ENCODE measurements at places on chromosomes 12 and 14.

GRCh38 chr12:6784296-6784695 lies 5.0 kb upstream of the CD4 start:
- DNase-seq, result no peak

GRCh38 chr12:121087467-121088194 lies 45.0 kb upstream of the P2RX7 start:
- DNase-seq, result no peak

- no peak for DNase-seq
These were observed 25.6 kb upstream of the MED13L start for GRCh38 chr12:116303066-116303465.

GRCh38 chr14:106318700-106319099 lies 792.3 kb downstream of the TMEM121 start:
- DNase-seq, result no peak

- no peak for DNase-seq
These were observed 188.4 kb upstream of the PWP1 start for GRCh38 chr12:107497231-107497630.

DNA sequence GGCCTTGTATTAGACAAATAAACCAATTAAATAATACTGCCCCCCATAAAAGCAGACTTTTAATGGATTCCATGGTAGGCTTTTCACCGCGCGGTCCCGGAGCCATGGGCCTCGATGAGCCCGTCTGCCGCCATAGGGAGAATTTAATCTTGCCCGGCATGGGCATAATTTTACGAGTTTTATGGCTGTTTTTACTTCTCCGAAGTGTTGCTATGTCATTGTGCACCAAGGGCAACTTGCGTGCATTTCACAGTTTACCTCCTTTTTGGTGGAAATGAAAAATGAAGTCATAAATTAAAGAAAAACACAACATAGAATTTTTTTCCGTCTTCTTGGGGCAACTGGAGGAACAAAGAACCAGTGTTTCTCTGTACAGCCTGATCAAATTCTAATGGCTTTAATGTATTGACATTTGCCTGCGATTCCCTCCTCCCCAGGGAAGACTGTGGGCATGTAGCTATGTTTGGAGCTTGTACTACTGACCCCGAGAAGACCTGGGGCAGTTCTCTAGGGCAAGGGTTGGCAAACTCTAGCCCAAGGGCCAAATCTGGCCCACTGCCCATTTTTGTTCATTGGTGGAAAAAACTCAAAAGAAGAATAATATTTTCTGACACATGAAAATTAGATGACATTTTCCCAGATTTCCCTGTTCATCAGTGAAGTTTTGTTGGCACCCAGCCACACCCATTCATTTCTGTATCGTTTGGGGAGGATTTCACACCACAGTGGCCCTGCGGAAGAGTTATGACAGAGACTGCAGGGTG lies 142.7 kb downstream of the CHST11 start:
- no peak for DNase-seq

DNA sequence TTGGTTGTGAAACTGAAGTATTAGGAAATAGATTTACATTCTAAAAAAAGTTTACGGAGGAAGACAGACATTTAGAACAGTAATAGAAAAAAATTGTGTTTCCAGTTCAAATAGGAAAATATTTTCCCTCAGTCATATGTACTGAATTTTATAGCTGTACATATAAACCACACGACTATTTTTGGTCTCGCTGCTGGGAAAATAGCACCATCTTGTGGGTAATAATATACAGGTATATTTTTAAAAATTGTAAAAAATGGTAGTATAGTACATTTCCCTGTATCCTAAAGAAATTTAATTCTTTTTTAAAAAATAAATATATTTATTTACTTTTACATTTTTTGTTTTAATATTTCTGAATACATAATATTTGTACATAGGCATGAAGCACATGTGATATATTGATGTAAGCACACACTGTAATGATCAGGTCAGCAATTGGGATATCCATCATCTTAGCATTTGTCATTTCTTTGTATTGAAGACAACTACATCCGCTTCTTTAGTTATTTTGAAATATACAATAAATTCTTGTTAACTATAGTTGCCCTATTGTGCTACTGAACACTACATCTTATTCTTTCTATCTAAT lies 168.6 kb downstream of the ALX1 start:
- no peak for DNase-seq

GRCh38 chr12:45532113-45532512 lies 197.4 kb upstream of the ARID2 start:
- no peak for DNase-seq

Data from fibroblast of gingiva (primary cell).